ENCODE measurements at places on chromosomes 2 and 18.

GRCh38 chr2:169110419-169110818 is 41.1 kb downstream of the DHRS9 start:
- DNase-seq: no peak

- no peak for DNase-seq
These were observed 54.2 kb downstream of the INPP4A start for GRCh38 chr2:98498703-98499440.

GRCh38 chr18:76522122-76522503 is 27.1 kb upstream of the ZNF516 start:
- no peak for DNase-seq

GRCh38 chr18:62786689-62787088 is 71.3 kb downstream of the PHLPP1 start:
- DNase-seq: no peak

DNA sequence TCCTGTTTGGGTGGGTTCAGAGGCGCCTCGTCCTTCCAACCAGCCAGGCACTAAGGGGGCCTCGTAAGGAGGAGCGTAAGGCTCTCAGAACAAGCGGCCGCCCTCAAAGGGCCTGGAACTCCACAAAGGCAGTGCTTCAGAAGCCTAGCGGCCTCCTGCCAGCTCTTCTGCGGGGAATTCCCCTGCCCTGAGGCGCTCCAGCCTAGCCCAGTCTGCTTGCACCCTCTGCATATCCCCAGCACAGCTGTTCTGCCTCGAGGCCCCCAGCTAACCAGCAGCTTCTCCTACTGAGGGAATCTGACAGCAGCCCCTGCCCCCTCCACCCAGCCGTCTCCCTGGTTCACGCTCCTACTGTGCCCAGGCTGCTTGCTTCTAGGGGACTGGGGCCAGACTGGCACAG is 265.9 kb downstream of the TFCP2L1 start:
- no peak for DNase-seq

DNA sequence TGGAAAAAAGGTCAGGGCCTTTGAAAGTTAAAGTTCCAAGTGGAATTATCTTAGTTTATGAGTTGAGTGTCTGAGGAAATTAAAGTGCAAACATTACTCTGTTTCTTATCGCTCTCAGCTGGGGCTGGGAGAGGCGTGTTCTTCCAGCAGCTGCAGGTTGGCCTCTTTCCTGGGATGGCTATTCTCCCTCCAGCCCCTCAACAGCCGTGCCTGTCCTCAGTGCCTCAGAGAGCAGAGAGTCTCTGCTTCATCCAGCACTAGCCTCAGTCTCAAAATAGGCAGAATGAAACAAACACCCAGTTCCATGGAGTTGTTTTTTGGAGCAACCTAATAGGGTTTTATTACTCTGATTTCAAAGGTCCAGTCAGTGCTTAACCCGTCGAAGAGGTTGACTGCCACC is 298.1 kb downstream of the GALR1 start:
- no peak for DNase-seq
